ENCODE measurements at places on chromosomes 6 and 20. TPM values are rescaled to one million over a fixed set of nuclear protein-coding genes. Genes with fewer than 3 reads are reported as not detected.

GRCh38 chr6:6665555-6666243, 77.2 kb downstream of the LY86 start:
- no peak for DNase-seq

DNA sequence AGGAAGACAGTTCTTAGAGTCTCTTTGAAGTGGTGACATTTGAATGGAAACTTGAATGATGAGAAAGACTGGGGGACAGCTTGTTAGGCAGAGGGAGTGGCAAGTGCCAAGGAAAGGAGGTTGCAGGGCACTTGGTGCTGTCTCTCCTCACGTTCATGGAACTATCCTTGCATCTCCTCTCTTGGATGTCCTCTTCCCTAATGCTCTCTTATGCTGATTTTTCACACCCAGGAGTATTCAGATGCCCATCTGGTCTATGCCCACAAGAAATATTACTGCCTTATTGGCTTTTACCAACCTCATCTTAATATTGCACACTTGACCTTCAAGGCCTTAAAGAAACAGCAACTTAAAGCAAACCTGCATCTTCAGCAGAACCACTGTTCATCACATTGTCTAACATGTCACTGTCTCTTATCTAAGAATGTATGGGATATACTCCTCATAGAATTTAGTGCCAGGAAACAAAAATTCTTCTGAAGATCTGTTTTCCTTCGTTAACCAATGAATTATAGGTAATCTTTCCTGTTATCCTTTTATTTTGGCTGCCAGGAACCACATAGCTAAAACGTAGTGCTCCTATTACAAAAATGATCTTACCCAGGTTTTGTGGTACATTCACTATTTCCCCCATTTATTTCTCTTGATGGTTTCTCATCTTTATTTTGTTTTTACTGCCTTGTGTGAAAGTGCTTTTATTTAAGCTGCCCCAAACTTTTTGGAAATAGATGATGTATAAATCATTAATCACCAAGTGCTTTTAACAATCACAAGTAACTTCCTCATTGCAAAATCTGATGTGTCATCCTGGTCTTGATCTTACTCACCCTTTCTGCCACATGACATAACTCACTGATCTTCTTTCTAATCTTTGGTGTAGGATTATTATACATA, 12.8 kb downstream of the RGS17 start:
- no peak for DNase-seq

DNA sequence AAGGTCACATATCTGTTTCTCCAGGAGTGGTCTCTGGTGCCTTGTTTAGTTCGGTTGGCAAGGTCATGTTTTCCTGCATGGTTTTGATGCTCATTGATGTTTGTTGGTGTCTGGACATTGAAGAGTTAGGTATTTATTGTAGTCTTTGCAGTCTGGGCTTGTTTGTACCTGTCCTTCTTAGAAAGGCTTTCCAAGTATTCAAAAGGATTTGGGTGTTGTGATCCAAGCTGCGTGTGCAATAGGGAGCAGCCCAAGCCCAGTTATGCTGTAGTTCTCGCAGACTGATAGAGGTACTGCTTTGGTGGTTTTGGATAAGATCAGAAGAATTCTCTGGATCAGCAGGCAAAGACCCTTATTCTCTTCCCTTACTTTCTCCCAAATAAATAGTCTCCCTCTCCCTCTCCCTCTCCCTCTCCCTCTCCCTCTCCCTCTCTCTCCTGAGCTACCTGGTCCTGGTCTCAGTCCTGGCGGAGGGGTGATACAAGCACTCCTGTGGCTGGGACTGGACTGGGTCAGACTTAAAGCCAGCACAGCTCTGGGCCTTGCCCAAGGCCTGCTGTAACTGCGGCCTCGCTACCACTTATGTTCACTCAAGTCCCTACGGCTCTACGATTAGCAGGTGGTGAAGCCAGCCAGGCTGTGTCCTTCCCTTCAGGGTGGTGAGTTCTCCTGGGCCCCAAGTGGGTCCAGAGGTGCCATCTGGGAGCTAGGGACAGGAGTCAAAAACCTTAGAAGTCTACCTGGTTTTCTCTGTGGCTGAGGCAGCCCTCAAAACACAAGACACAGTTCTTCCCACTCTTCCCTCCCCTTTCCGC, 27.3 kb upstream of the GRM4 start:
- no peak for DNase-seq

The ID4 gene
- total RNA-seq, result 2.4 TPM

The ZBTB12 gene
- 3.0 TPM for total RNA-seq

The TRIM31 gene
- total RNA-seq, result not detected

All from heart right ventricle (tissue), 16 donors.